Skin of body (tissue), 3 donors: ENCODE measurements at places on chromosomes 11 and 22. TPM values are rescaled to one million over a fixed set of nuclear protein-coding genes. Genes with fewer than 3 reads are reported as not detected.

Gene RCOR2
- 2.1 TPM for total RNA-seq

Gene SCGB2A2
- total RNA-seq: 1.2 TPM

Gene CENPM
- 8.4 TPM for total RNA-seq

Gene C11orf52
- 1.4 TPM for total RNA-seq

Gene STK33
- total RNA-seq: 0.69 TPM

Gene CBLIF
- total RNA-seq: not detected

Gene POLR3H
- total RNA-seq: 7.8 TPM

Gene ZNRF3
- total RNA-seq: 7.4 TPM

Gene OR8I2
- not detected for total RNA-seq

Gene OR52I2
- total RNA-seq: not detected

Gene AMBRA1
- total RNA-seq: 19.8 TPM

Gene SPTBN2
- total RNA-seq: 73.2 TPM

Gene SLC5A1
- 13.7 TPM for total RNA-seq

Gene ACRV1
- not detected for total RNA-seq

Gene MTFP1
- total RNA-seq: 3.3 TPM

Gene MISFA
- 2.6 TPM for total RNA-seq

Gene CRYBB2
- total RNA-seq: not detected

Gene ANO1
- 6.8 TPM for total RNA-seq

Gene SYT7
- 1.7 TPM for total RNA-seq

Gene DEPDC7
- total RNA-seq: 6.0 TPM

Gene INS
- not detected for total RNA-seq

Gene TBX10
- total RNA-seq: not detected
